Stimulated activated CD8-positive, alpha-beta memory T cell treated with anti-CD3 and anti-CD28 coated beads, Interleukin-7, amount 100 ng/mL, for 1 hour (primary cell): ENCODE measurements at places on chromosomes 11 and 22.

- no peak for DNase-seq
Measured at GRCh38 chr11:36002196-36002595, 58.3 kb downstream of the LDLRAD3 start.

DNA sequence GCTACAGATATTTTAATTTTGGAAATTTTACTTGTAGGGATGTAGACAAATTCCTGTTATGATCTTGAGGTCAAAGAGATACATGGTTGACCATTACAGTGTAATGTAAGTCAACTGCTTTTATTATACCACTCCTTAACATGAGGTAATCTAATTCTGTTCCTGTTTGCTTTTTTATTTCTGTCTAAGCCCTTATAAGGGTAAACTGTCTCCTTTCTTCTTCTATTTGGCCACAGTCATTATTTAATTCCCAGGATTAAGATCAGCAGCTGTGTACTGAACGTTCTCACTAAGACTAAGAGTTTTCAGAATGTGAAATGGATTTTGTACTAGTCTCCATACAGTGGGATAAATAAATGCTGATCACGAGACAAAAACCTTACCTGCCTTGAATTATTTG lies 32.8 kb downstream of the C2CD3 start:
- DNase-seq, result no peak

- no peak for DNase-seq
Measured at GRCh38 chr11:67656278-67656922, 5.9 kb upstream of the ACY3 start.

DNA sequence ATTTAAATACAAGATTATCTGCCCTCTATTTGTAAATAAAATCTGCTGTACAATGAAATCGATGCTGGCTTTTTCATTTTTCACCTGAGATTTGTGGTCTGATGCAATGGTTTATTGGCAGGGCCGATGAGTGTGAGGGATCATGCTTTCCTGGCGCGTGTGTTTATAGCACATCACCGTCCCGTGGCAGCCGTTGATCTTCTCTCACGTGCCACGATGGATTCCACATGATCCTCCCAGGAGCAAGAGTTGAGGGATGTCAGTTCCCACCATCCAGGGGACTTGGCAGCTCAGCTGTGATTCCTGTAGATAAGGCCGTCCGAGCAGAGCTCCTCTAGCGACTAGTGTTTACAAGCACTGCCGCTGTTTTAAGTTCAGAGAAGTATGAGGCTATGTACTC lies 213.7 kb downstream of the TBC1D22A start:
- no peak for DNase-seq

DNA sequence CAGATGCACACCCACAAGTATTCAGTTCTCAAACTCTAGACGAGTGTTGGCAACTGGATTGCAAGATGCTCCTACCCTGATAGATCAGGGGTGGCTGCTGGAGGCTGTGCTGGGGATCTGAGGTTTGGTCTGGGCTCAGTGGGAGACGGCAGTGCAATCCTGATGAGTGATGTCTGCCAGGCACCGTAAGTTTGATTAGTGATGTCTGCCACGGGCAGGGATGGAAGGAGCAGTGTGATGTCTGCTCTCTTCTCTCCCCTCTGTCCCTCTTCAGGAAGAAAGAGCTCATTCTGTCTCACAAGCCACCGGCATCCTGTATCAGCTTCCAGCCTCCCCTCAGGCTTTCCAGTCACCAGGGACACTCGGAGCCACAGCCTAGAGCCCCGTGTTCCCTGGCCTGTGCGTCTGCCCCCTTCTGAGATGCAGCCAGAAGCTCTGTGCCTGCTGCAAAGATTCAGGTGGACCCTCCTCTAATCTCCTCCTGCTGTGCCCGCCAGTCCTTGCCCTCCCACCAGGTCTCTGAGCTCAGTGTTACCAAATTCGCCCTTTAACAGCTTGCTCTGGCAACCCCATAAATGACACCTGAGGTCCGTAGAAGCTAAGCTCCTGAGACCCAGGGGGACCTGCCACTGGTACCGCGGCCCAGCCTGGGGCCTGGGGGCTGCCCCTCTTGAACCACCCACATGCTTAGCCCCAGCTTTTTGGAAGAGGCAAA lies 19.9 kb downstream of the TP53I11 start:
- no peak for DNase-seq

DNA sequence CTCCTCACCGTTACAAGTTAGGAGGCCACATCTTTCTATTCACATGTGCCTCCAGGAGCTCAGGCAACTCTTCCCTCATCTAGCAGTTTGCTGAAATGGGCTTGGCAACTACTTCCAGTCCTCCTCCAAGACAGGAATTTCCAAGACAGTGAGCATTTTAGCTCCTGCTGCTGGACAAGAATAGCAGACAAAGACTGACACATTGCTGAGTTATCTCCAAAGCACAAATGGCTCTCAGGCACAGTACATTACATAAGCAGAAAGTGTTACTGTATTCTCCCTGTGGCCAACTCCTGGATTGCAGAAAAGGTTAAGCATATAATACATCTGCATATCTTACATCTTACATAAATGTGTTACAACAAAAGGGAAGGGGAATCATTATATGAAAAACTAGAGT lies 83.2 kb upstream of the POU2AF2 start:
- DNase-seq, result no peak

DNA sequence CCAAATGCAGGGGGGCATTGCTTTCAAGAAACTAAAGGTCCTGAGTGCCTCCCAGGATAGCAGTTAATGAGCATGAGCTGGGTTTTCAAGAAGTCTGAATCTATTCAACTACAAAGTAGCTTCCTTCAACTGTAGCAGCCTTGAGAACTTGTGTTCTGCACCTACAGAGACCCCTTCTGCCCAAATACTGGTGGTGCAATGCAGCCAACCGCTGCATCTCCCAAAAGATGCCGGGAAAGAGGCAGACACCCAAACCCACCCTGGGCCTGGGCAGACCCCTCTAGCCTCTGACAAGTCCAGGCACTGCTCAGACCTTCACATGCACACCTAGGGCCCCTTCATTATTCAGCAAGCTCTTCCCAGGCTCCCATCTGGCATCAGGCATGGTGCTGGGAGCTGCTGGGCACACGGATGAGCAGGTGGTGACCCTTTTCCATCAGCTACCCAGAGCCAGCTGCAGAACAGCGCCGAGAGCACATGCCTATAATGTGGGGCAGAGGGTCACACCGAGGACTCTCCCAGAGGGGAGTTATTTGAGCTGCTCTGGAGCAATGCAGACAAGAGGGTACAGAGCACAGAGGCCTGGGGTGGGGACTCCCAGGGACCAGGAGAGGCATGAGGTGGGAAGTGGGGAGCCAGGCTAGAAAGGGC lies 44.9 kb upstream of the ETS1 start:
- DNase-seq, result no peak

DNA sequence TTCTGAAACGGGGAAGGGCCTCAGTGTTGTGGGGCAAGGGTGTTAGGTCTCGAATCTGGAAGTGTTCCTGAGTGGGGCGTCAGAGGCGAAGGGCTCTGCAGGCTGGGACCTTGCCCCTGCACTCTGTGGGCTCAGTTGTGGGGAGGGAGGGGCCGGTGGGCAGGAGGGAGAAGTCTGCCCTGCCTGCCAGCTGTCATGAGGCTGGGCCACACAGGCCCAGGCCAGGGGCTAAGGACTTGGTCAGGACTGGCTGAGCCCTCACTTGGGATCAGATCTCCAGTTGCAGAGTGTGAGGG lies at the start of gene CRACR2B:
CRACR2B (plus strand) TSS at position 23 of the 296 bp plus-strand sequence. CDS start 689 bp downstream, outside the sequence.
- no peak for DNase-seq

- no peak for DNase-seq
Measured at GRCh38 chr11:108170184-108170583, 48.8 kb downstream of the ACAT1 start.

DNA sequence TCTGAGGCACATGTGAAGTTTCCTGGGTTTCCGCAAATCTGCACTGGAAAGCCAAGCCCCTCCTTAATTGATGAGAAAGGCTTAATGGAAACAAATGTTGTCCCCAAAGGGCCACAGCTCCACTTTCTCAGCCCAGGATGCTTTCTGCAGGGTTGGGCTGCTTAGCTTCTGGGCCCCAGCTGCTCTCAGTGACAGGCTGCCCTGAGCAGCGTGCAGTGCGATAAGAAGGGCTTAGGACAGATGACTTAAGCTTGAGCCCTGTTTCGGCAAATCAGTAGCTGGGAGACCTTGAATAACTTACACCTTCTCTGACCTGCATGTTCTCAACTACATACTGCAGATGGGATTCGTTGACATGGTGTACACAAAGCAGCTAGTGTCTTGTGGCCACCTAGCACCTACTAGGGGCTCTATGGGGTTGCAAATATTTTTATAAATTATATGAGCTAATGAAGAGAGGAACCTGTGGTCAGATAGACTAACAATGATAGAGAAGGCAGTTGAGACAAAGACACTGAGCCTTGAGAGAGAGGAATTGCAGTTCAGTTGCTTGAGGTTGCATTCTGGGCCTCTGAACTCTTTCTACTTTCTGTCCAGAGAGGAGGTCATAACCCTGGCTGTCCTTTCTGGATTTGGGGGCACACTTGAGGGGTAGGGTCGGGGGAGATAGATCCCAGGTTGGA lies 11.5 kb downstream of the STX3 start:
- no peak for DNase-seq

DNA sequence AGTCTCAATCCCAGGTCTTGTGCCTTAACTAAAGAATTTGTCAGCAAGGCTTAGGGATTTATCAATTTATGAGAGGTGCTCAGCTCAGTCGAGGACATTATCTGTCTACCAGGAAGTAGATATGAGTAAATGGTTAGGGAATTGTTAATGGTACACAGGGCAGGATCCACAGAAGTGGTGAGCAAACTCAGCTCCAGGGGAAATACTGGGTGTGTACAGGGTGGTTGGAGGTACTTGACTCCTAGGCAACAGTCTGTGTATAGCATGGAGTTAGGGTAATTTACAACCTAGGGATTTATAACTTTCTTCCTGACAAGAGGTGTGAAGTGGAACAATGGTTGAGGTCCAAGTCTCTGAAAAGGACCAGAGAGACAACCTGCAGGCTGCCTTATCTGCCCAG lies 123.4 kb upstream of the OR9Q1 start:
- DNase-seq, result no peak

- no peak for DNase-seq
Measured at GRCh38 chr11:115919341-115920091, 415.3 kb upstream of the CADM1 start.

GRCh38 chr22:31618057-31618456 lies 44.0 kb downstream of the PISD start:
- no peak for DNase-seq

GRCh38 chr11:88246696-88247095 lies 71.5 kb upstream of the RAB38 start:
- no peak for DNase-seq

DNA sequence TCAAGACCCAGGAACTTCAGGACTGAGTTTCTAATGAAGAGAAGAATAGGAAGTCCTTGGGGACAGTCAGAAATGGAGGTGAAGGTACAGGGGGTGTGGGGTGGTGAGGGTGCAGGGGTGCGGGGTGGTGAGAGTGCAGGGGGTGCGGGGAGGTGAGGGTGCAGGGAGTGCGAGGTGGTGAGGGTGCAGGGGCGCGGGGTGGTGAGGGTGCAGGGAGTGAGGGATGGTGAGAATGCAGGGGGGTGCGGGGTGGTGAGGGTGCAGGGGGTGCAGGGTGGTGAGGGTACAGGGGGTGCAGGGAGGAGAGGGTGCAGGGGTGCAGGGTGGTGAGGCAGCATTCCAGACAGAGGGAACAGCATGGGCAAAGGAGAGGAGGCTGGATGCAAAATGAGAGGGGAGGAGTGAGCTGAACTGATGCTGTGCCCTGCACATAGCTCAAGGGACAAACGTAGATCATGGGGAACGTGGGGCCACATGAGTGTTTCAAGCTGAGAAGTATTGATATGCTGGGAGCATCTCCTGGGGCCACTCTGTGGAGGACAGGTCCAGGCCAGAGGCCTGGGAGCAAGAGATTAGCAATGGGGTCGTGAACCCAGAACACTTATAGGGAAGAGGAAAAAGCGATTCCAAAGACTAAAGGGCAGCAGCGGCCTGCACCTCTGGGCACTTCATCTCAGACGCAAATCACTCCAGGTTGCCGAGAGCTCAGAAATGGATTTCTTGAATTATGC lies 23.7 kb upstream of the DAGLA start:
- no peak for DNase-seq

- no peak for DNase-seq
Measured at GRCh38 chr11:27184458-27185312, 144.1 kb downstream of the BBOX1 start.

DNA sequence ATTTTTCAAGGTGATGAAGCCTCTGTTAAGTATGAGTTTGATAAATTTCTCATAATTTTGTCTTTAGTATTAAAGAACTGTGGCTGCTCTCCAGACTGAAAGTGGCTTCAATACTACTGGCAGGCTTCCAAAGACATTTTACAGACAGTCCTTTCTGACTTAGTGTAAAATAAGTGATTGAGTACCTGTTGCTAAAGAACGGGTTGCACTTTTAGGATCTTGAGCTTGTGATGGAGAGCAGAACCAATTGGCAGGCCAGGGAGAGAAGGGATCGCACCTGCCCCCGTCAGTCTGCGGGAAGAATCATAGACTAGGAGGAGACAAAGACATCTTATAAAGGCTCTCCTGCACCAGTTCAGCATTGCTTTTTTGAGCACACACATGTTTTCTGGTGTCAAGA lies 4.4 kb downstream of the NCAM1 start:
- no peak for DNase-seq

DNA sequence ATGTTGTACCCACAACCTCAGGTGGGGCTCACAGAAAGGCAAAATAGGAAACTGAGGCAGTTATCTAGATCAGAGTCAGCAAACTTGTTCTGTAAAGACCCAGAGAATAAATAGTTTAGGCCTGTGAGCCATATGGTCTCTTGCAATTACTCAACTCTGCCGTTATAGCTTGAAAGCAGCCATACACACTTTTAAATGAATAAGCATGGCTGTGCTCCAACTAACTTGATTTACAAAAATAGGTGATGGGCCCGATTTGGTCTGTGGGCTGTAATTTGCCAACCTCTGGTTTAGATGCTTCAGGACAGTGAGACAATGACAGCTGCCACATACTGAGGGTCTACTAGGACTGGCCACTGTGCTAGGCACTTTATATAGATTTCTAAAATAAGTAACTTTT lies 198.8 kb upstream of the NARS2 start:
- no peak for DNase-seq

DNA sequence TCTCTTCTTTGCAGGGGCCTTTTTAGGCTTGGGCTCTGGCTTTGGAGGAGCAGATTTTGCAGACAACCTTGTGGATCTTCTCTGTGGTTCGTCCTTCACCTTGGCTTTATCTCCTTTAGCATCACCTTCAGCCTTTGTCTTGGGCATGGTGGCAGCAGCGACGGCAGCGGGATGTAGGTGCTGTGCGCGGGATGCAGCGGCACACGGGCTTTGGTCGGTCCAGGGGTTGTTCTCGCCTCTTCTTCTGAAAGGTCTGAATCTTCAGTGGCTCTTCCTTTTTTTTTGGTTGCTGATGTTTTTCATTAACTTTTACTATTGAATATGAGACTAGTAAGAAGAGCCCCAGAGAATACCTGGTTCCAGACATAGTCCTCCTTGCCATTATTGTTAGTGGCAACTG lies 10.0 kb downstream of the MEI1 start:
- DNase-seq, result no peak
